ENCODE measurements at places on chromosomes 13 and 19. TPM values are rescaled to one million over a fixed set of nuclear protein-coding genes. Genes with fewer than 3 reads are reported as not detected.

Gene DNAAF3
- 3.4 TPM for total RNA-seq

Gene SIGLEC5
- 0.94 TPM for total RNA-seq

Gene NLRP5
- not detected for total RNA-seq

DNA sequence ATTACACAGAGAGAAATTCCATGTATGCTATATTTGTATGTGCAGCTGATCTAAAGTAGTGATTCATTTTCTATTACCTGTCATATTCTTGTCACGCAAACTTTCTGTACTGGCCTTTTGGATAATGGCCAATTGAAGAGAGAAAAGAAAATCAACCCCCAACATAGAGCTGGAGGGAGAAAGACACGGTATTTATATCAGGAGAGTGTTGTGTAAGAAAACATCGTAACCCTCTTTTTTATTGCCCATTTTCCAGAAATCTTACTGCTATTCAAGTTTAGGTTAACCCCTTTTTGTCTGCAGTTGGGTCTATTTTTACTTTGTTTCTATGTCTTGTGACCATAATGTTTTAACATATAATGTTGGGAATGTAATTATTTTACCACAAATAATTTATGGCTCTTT is 27.9 kb downstream of the DGKH start:
- no peak for DNase-seq

- DNase-seq = no peak
Measured at GRCh38 chr13:26685606-26686005, 75.0 kb downstream of the GPR12 start.

GRCh38 chr19:40157059-40157458 is 34.2 kb upstream of the MAP3K10 start:
- DNase-seq = no peak

DNA sequence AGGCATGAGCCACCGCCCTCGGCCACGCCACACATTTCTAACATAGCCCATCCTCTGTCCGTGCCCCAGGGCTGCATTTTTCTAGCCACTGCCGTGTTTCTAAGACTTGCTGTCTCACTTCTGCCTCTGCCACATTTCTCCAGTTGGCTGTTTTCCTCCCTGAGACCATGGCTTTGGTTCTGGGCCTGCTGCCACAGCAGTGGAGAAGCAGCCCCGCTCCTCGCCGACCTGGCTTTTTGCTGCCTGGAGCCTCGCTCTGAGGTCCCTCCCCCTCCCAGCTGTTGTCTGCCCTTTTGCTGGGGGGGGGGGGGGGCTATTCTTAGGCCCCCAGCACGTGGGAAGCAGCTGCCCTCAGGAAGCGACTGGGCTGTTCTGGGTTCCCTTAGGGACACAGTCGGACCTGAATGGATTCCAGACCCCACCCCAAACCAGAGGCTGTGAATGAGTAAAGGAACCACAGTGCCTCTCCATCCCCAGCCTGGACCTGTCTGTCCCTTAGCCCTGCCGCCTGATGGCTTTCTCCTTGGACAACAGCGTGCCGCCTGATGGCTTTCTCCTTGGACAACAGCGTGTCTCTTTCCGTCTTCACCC is 3.3 kb downstream of the GYS1 start:
- DNase-seq = no peak

- DNase-seq = no peak
Measured at GRCh38 chr19:34838753-34839431, 65.9 kb upstream of the ZNF599 start.

- no peak for DNase-seq
Measured at GRCh38 chr13:46321494-46322225, 65.4 kb downstream of the RUBCNL start.

DNA sequence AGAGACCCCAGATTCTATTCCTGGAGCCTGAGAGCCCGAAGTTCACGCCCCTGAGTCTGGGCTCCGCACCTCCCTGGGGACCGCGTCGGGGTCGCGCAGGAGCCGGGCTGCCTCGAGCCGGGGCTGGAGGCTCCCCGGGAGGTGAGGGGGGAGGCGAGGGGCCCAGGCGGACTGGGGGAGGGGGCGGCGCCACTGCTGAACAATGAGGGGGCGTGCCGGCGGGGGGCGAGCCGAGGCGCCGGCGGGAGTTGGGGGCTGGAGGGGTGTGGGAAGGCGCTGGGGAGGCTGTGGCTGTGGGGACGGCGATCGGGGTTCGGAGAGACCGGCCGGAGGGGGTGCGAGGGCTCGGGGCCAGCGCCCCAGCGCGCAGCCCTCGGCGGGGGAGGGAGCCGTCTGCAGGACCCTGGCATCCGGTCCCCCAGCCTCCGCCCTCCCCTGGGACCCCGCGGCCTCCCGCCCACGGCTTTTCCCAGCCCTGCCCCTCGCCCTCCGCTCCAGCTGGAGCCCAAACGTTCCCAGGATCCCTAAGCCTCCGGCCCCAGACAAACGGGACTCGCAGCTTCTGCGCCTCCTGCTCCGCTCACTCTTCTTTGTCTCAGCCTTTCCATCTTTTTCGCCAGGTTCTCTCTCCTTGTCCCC is 922 bp downstream of the PLEKHG2 start:
- DNase-seq = peak; percentile 89

GRCh38 chr19:51491586-51491985 is 10.0 kb downstream of the SIGLEC12 start:
- no peak for DNase-seq

- no peak for DNase-seq
Measured at GRCh38 chr19:5826531-5827341, 12.8 kb downstream of the FUT6 start.

- DNase-seq = no peak
Measured at GRCh38 chr13:48686636-48687210, 33.0 kb downstream of the CYSLTR2 start.

DNA sequence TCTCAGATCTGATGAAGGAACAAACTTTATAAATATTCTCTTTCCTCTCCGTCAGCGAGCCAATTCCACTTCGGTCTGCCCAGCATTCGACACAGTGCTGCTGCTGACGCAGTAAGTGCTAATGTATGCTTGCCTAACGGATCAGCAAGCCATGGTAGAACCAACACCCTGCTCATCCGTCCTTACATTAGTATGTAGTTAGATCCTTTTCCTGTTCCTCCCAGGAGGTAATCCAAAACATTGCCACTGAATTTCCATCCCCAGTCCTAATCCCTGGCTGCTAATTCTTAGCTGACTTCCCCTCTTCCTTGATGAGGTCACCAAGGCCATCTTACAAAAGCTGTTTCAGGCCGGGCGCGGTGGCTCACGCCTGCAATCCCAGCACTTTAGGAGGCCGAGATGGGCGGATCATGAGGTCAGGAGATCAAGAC is 88.0 kb downstream of the STARD13 start:
- DNase-seq = no peak

All from cardiac septum (tissue), 1 donor.